ENCODE measurements at places on chromosomes 2 and 18.

DNA sequence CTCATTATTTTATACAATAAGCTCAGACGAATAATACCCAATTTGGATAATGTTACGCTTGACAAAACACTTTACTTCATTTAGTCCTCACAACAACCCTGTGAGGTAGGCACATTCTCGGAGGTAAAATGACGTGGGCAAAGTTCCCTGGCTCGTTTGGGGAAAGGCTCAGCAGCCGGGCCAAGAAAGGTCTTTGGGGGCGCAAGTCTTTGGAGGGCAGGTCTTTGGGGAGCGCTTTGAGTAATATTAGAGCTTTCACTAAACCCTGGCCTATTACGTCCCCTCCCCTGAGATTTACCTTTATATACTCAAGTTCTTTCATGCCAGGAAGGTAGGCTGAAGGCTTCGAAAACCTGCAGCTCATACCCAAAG is 427 bp downstream of the RBKS start:
- no peak for DNase-seq

- no peak for DNase-seq
Observed at GRCh38 chr2:73037947-73038585, 33.4 kb downstream of the SFXN5 start.

DNA sequence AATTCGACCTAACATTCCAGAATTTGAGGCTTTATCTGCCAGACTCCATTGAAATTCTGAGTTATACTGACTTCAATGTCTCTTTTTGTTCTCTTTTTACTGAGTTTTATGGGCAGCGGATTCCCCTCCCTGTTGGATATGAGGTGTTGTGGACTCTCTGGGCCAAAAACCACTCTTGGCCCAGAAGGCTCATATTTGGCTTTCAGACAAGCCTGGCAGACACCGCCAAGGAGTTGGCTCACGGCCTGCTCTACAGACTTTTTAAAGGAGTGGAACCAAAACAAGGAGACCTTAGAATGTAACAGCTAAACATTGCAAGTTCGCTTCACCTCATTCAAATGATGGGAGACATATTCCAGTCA is 206.4 kb upstream of the NCKAP5 start:
- no peak for DNase-seq

DNA sequence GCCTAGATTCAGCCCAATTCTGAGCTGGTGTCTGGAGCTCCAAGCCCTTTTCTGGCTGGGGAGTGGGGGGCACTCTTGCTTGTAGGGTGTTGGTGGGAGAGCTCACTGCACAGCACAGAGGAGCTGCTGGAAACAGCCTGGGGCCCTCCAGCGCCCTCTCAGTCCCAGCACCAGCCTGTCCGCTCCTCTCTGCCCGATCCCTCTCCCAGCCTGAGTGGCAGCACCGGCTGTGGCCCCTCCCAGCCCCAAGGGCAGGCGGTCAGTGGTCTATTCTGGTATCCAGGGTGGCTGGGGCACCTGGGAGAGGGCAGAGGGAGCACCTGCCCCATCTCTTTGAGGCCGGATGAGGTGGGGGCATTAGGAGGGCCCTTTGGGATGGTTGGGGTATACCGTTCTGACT is 13.2 kb upstream of the DES start:
- no peak for DNase-seq

DNA sequence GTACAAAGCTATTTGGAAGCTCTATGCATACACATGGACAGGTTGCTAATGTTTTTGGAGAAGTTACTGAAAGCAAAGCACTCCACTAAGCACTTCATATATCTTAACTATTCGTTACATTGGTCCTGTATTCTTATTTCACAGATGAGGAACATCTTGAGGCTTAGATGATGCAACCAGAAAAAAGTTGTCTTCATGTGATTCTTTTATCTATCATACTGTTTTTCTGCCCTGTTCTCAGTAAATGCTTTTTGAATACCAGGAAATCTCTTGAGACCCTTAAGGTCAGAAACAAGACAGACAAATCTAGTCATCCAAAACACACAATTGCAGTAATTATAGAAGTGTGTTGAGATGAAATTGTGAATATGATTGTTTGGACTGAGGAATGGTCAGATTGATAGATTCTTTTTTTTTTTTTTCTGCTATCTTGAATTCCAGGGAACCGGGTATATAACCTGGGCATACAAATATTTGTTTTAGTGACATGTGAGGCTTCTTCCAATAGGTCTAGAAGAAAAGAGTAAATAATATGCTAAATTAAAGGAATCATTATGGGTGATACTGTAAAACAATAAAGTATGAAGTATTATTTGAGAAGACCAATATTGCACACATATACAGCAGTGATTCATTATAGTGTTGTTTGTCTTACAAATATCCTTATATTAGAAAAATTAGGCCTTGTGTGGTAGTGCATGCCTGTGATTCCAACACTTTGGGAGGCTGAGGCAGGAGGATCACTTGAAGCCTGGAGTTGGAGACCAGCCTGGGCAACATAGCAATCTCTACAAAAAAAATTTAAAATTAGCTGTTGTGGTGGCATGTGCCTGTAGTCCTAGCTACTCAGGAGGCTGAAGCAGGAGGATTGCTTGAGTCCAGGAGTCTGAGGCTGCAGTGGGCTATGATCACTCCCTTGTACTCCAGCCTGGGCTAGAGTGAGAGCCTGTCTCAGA is 33.7 kb downstream of the EHBP1 start:
- DNase-seq: peak; percentile 86

- no peak for DNase-seq
Observed at GRCh38 chr2:8378016-8378810, 303.6 kb upstream of the ID2 start.

DNA sequence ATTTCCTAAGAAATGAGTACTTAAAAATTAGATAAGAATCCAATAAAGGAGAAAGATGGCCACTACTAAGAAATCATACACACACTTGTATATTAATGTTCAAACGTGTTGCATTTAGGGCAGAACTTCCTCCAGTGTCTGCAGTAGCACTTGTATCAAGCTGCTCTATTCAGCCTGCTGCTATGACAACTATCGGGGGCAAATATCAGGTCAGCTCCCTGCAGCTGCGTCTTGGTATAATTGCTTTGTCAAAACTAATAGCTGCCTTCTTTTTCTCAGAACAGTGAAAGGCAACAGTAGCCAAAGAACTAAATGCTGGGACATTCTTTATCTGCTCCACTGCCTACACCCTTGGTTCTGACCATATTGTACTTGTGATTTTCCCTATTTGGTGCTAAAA is 300.7 kb downstream of the NOL4 start:
- DNase-seq: no peak

DNA sequence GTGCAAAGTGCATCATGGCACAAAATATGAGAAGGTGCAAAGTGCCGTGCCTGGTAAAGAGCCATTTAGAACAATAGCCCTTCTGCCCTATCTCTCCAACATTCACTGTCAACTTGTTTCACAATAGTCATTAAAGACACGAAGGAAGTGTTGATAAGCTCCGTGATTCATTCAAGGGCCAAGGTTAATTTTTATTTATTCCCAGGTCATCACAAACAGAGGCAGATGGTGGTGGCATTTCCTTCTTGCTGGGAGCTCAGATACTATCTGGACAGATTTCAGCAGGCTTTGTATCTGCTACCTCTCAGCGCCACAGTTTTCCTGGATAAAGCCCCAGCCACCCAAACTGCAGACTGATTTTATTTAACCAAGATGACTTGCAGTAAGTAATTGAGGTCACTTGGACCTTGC is 309.3 kb downstream of the ZNF521 start:
- DNase-seq: no peak

DNA sequence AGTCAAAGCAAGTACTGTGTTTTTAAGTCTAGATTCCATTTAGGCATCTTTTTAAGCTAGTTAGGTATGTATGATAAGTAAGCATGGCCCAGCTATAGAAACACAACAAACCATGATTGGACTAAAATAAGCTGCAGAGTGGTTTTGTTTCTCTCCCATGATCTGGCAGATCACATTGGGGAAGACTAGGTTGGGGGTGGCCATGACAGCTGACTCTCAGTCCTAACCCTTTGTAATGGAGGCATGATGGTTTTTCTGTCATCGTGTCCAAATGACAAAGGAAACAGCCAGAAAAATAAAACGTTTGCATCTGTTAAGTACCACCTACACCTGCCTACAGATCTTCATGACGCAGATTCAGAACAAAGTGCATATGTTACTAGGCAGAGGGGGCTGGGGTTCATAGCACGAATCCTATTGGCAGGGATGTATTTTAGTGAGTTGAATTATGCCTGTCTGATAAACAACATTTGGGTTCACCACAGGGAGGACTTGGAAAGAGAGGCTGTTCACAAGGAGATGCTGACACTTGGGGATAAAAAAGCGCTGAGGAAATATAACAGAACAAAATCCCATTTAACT is 33.8 kb upstream of the GALNT5 start:
- no peak for DNase-seq

- DNase-seq: no peak
Observed at GRCh38 chr18:43961722-43962121, 684.4 kb upstream of the SYT4 start.

GRCh38 chr2:25885933-25886332 is 7.6 kb upstream of the ASXL2 start:
- DNase-seq: peak; percentile 83

GRCh38 chr2:152594022-152594766 is 123.1 kb downstream of the PRPF40A start:
- no peak for DNase-seq

GRCh38 chr2:70078384-70078783 is 8.9 kb upstream of the PCBP1 start:
- no peak for DNase-seq

- DNase-seq: peak; percentile 12
Observed at GRCh38 chr18:69127873-69128500, 272.7 kb upstream of the DOK6 start.

- peak; percentile 67 for DNase-seq
Observed at GRCh38 chr2:143807192-143807591, 678.0 kb downstream of the ARHGAP15 start.

- DNase-seq: no peak
Observed at GRCh38 chr2:20880221-20880771, 57.4 kb upstream of the LDAH start.

DNA sequence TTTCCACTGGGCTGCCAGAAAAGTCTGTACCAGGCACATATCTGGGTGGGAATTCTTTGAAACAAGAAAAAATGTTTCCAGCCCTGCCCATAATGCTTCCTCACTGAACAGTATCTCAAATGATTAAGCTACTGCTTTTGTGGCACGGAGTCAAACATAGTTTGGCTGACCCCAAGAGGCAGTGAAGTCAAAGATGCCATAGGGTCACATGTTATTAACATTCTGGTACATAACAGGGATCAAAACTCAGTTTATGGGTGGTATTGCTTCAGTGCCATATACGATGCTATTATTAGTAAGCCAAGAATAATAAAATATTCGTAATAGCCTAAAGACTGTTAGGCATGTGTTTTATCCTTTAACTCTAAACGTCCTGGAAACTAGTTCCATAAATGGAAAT is 112.4 kb downstream of the FEZ2 start:
- peak; percentile 99 for DNase-seq

GRCh38 chr2:241678307-241678706 is 8.3 kb downstream of the DTYMK start:
- no peak for DNase-seq

DNA sequence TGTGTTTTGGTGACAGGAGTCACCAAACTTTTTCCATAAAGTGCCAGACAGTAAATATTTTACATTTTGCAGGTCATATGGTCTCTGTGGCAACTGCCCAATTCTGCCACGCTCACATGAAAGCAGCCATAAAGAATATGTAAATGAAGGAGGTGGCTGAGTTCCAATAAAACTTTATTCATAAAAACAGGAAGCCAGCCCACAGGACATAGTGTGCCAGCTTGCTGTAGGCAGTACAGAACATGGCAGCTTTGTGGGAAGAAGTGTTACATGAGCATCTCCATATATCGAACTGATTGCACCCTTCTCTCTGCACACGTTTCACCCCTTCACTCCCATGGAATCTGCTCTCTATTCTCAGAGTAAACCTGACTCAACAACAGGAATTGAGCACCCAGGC is 10.2 kb downstream of the ASB18 start:
- no peak for DNase-seq

GRCh38 chr2:98479959-98480524 is 35.4 kb downstream of the INPP4A start:
- DNase-seq: peak; percentile 51

DNA sequence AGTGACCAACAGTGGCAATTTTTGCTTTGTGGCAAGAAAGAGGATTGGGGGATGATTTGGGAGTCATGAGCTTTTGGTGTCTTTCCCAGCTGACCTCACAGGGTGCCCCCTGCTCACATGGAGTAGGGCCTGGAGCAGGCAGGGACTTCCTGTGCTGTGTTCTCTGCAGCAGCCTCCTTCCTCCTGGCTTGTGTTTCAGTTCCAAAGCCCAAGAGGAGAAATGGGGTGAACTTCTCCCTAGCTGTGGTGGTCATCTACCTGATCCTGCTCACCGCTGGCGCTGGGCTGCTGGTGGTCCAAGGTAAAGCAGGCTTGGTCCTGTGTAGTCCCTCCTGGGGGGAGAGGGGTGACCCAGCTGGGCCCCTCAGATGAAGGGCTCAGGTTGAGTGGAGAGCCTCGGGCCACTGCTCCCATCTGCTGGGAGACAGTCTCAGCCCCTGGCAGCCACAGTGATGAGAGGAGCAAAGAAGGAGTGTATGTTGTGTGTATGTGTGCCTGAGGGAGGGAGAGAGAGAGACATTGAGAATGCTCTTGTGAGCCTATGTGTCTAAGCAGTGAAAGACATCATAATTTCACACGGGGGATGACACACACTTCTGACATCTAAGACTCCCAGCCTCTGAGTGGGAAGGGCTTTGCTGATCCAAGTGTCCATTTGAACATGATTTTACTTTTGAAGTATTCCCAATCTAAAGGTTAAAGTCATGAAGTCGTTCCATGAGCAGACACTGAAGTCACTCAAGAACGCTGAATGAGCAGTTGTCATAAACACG is 27.2 kb downstream of the MARCO start:
- peak; percentile 12 for DNase-seq

DNA sequence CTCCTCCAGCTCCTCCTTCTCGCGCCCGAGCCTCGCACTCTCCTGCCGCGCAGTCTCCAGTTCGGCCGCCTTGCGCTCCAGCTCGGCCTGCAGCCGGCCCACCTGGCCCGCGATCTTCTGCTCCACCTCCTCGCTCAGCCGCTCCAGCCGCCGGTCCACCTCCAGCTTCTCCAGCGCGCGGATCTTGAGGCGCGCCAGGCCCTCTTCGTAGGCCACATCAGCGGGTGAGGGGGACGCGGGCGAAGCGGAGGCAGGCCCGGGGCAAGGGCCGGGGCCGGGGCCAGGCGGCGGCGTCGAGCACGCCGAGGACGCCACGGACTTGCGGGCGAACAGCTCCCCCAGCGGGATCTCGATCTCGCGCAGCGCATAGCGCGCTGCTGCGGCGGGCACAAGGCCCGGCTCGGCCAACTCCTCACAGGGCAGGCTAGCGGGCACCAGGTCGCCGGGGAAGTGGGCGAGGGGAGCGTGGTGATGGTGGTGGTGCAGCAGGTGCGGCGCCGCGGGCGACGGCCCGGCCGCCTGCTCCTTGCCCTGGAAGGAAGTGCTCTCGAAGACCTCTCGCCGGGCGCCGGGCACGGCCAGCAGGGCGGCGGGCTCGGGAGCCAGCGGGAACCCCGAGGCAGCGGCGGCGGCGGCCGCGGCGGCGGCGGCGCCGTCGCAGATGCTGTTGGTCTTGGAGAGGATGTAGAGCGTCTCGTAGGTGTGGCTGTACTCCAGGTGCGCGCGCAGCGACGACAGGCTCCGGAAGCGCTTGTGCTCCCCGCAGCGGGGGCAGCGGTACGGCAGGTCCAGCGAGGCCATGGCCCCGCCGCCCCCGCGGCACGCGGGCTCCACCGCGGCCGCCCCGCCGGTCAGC is 15.2 kb downstream of the FBXO41 start:
- DNase-seq: peak; percentile 17

GRCh38 chr2:226554701-226555100 is 244.9 kb downstream of the IRS1 start:
- DNase-seq: peak; percentile 61

All from fibroblast of skin of scalp (primary cell).